Hematopoietic multipotent progenitor cell treated with erythropoietin and hydrocortisone succinate and interleukin-3 and kit ligand, for 8 days (in vitro differentiated cells): ENCODE measurements at places on chromosomes 5 and 9.

GRCh38 chr5:137446151-137446550 is 53.0 kb downstream of the SPOCK1 start:
- no peak for DNase-seq

- DNase-seq = no peak
Measured at GRCh38 chr9:111436571-111436970, 47.6 kb downstream of the ECPAS start.

- DNase-seq = no peak
Measured at GRCh38 chr5:74373076-74373475, 267.5 kb downstream of the ENC1 start.

DNA sequence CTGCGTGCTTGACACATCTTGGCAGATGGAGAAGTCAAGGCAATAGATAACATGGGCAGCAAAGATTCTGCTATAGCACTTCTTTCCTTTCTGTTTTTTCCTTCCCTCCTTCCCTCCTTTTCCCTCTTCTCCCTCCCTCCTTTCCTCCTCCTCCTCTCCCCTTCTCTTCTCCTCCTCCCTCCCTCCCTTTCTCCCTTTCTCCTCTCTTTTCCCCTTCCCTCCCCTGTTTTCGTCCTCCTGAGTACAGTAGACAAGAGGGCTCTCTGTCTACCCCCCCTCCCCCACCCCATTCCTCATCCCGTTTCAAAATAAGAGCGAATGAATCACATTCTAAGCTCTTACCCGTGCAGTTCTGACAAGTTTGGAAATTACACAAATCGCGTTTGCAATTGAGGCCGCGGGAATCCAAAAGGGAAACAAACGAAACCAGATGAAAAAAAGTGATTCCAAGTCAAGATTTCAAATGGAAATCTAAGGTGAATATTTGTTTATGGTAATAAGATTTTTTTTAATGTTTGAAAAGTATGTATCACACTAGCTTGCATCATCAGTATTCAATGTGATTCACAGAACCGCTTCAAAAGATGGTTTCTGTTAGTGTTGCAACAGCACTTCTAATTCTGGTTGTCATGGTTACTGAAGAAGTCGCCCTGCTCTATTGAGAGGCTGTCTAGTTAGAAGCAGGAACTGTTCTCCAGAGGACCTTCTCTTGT is 1.3 kb downstream of the NIM1K start:
- DNase-seq = peak; percentile 49

DNA sequence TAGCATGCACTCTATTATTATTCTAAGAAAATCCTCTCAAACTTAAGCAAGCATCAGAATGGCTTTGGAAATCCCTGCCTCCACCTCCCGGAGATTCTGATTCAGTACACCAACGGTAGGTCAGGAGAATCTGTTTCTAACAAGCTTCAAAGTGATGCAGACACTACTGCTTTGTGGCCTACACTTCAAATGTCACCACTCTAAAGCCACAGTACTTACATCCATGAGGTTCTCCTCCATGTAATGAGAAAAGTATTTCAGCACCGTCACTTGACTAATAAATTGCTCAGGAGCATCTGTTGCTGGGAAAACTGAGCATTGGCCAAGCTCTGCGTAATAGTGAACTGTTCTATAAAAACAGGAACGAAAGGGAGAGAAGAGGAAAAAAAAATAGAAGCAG is 4.8 kb downstream of the PLK2 start:
- DNase-seq = no peak
